NCI-H1436 (cell line): ENCODE measurements at places on chromosomes 2 and 18.

DNA sequence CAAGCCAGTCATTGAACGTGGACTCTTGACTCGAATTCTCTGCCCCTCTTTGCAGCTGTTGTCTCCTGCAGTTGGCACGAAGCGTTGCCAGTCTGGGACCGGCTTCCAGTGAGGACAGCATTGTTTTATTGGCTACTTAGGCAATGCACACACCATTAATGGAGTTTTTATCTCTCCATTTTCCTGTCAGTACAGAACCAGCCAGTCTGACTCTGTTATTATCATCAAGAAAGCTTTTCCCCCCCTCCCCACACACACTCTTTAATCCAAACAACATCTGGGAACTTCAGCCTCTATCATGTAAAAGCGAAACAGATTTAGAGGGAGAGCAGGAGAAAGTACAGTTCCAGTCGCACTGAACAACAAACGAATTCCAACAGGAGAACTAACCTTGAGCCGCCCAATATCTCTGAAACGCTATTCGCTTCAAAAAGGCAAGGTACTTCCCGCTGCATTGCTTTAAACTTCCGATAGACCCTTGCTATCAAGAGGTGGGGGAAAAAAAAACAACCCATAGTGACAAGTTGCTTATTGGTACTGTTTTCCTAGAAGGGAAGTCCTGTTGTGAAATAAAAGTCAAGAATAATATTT is 38.2 kb downstream of the ACVR1 start:
- no peak for DNase-seq

DNA sequence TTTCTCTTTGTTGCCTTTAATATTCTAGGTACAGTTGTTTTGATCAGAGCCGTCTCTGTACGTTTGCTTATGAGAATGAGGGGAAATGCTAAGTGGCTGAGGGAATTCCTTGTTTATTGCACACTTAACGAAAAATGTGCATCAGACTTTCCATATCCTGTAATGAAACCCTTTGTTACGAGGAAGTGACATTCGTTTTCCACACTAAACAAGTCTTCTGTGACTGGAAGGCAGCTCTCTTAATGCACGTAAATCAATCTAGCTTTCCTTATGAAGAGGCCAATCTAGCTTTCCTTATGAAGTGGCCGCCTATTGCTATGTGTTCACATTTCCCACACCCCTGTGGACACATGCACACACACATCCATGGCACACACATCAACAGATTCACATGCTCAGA is 186.2 kb downstream of the SNTG2 start:
- DNase-seq, result no peak

DNA sequence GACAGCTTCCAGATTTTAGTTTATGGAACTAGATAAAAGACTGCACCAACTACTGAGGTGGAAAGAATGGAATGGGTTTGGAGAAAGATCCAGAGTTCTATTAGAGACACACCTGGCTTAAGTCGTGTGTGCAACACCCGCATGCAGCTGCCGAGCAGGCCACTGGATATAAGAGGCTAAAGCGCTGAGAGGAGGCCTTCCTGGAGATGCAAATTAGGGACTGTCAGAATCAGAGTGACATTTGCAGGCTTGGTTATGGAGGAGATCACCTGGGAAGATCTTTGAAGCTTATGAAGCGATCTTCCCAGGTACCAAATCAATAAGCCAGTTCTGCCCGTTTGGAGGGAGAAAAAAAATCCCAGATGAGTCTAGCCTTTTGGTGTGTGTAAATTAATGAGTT is 30.4 kb upstream of the KLHL29 start:
- no peak for DNase-seq

DNA sequence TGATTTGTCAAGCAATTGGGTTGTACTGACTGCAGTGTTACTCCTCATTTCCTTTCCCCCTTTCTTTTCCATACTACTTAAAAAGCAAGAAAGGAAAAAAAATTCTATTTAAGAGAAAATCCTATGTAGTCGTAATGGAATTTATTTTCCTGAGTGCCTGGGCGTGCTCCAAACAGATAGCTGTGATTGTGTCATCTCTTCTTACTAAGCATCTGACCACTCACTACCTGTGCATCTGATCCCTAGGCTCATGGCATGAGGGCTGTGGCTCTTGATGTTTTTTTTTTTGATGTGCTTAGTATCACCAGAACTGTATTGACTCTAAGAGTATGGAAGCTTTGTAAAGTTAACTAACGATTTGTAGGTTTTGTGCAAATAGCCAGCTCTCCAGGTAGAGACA is 19.0 kb downstream of the CRIM1 start:
- DNase-seq, result no peak

DNA sequence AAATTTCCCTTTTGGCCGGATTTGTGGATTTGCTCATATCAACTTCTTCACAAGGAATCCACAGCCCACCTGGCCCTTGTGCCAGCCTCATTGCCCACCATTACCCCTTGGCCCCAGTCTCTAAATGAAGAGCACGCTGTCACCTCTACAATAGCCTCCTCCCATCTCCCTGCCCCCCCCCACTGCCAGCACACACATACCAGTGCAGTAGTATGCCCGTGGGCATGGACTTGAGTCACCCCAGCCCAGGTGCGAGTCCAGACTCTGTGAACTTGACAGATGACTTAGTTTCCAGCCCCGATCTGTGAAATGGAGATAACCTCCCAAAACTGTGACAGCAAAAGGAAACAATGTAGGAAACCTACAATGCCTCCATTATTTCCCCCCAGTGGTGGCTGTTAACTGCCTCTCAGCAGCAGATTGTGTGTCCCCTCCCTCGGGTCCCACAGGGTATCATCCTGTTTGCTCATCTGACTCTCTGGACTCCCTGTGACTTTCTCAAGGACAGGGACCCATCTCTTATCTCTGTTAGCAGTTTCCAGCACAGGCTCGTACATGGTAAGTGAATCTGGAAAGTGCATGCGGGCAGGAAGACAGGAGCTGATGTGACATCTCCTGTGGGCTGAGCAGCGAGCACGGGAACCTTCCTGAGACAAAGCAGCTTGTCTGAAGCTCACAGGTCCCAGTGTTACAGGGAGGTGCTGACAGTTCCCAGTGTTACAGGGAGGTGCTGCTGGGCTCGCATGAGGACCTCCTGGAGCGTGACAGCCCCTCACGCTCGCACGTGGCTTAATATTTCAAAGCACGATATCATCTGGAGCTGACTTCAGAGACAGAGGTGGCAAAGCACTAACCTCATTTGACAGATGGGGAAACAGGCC is 4.2 kb upstream of the TMEM185B start:
- no peak for DNase-seq

- DNase-seq, result no peak
Measured at GRCh38 chr2:37764739-37765138, 93.3 kb upstream of the CDC42EP3 start.

DNA sequence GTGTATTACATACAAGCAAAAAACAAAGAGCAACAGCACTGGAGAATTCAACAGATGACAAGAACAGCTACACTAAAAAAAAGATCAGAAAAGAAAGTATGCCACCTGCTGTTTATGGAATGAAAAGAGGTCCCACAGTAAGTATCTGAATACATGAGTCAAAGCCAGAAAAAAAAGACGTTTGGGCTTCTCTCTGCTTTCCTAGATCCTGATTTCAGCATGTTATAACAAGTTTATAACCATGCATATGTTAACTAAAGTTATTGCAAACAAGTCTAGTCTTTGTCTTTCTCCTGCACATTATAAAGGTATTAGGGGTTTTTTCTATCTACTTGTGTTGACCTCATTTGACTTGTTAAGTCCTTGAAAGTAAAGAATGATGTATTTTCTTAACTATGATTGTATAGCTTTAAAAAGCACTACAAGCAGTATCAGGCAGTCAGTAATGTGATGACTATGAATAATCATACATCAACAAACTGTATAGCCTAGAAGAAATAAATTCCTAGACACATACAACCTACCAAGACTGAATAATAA is 108.5 kb upstream of the COL5A2 start:
- no peak for DNase-seq
